ENCODE measurements at places on chromosomes 2 and 18.

- DNase-seq: no peak
Measured at GRCh38 chr2:171410101-171410500, 23.7 kb downstream of the METTL8 start.

DNA sequence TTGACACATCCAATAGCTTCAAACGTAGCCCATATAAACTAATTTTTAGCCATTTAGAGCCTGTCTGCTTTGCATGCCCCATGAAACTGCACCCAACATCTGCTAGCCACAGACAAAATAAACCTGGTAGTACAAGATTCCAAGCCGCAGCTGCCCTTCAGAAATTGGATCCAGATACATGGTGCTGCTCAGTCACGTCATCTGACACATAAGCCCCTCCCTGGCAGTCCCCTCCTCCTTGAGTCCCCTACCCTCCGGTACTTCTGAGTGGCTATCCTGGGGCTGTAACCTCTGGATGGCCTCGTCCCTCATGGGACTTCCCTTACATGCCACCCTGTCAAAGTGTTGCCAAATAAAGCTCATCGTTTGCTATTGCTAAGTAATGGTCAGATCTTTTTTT, 33.8 kb downstream of the PROC start:
- no peak for DNase-seq

DNA sequence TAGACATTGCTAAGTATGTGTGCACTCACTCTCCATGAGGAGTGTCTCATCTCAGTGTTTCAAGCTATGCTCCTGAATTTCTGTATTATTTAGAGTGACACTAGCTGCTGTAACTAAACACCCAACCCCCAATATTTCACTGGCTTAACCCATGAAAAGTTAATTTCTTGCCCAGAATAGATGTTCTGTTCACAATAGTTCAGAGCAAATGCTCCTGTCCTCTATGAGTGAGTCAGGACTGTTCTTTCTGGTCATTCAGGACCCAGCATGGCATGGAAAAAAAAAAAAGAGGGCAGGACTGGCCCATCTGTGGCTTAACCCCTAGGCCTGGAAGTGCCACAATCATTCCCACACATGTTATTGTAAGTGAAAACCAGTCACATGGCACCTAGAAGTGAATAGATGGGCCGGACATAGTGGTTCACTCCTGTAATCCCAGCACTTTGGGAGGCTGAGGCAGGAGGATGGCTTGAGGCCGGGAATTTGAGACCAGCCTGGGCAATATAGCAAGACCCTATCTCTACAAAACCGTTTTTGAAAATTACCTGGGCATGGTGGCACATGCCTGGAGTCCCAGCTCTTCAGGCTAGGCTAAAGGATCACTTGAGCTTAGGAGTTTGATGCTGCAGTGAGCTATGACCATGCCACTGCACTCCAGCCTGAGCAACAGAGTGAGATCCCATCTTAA, 663.6 kb downstream of the IRS1 start:
- DNase-seq: no peak

GRCh38 chr2:19114126-19114525, 244.3 kb downstream of the OSR1 start:
- no peak for DNase-seq

DNA sequence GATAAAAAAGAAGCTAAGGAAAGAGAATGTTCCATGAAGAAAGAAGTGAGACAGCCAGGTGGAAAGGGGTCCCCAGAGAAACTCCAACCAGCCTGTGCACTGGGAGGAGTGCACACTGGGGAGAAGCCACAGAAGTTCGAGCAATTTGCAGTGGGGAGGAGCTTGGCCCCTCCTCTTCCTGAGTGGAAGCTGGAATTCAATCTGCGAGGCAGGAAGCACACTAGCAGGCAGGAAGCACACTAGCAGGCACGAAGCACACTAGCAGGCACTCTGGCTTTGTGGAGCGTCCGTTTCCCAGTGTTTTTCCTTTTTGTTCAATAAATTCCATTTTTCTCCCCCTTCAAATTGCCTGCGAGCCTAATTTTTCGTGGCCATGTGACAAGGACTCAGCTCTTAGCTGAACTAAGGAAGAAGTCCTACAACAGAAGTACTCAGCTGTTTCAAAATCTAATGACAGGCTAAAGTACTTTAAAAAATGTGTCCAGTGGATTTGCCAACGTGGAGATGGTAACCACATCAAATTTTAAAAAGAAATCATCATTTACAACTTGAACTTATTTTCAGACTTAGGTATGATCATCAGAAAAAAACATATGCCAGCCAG, 21.4 kb upstream of the SPIRE1 start:
- DNase-seq: no peak

- no peak for DNase-seq
Measured at GRCh38 chr2:160324917-160325316, 124.8 kb upstream of the ITGB6 start.

GRCh38 chr18:77042583-77042982, 90.0 kb downstream of the MBP start:
- DNase-seq: no peak

DNA sequence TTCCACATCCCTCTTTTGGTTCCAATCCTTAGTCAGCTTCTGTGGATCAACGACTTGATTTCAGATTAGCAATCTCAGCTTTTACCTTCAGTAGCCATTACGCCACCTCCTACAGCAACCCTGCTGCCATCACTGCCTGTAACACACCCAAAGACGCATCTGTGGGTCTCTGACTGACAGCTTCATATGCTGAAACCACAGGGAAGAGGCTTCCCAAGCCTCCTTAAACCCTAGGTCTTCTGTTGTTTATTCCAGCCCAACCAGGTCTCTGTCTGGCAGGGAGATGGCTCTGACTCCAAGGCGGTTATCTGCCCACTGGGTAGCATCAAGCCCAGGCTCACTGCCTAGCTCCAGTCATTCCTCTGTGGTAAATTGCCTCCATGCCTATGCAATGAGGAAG, 28.6 kb upstream of the TRIB2 start:
- DNase-seq: no peak

GRCh38 chr18:25306671-25307070, 45.3 kb downstream of the ZNF521 start:
- DNase-seq: no peak

DNA sequence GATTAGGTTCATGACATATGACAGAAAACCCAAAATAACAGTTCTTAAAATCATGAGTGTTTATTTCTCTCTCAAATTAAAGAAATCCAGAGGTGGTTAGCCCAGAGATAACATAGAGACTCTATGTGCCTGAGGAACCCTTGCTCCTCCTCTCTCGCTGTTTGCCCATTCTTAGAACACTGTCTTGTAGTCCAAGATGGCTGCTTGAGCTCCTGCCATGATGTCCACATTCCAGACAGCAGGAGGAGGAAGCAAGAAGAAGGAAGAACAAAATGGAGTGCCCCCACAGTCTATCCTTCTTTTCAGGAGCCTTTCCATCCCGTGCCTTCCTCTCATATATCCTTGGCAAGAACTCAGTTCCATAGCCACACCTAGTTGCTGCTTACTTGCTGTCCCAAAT, 13.9 kb upstream of the ST8SIA5 start:
- no peak for DNase-seq

DNA sequence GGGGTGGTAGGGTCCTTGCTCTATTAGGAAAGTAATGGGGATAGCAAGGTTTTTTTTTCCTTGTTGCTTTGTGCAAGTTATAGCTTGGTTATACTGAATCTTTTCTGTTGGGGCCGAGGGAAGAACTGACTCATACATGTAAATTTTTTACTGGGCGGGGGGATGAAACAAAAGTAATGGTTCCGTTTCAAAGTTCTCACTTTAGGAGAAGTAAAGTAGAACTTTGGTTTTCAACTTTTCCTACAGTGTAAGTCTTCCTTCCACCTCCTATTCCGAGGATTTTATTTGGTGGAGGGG, 1.1 kb downstream of the AFTPH start:
- DNase-seq: no peak

DNA sequence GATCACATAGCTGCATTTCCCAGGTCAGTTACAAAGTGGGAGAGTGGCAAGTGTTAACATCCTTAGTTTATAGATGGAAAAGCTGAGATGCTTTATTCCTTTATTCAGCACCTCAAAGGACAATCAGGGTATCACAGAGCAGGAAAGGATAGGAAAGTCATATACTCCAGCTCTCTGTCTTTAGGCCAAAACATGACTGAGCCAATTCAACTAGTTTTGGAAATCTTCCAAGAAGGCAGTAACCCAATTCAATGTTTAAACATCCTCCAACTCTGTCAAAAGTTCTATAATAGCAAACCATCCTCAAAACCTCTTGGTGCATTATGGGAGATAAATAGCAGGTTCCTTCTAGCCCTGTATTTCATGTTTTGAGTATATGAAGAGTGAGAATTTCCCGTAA, 25.2 kb downstream of the CASP8 start:
- no peak for DNase-seq
